Activated T-cell treated with anti-CD3 and anti-CD28 coated beads, Interleukin-2, amount 50 U/mL, for 24 hours (primary cell): ENCODE measurements at places on chromosomes 16 and 17.
A peak's percentile ranks its signal among the peaks of the same experiment; 100 is the strongest.

DNA sequence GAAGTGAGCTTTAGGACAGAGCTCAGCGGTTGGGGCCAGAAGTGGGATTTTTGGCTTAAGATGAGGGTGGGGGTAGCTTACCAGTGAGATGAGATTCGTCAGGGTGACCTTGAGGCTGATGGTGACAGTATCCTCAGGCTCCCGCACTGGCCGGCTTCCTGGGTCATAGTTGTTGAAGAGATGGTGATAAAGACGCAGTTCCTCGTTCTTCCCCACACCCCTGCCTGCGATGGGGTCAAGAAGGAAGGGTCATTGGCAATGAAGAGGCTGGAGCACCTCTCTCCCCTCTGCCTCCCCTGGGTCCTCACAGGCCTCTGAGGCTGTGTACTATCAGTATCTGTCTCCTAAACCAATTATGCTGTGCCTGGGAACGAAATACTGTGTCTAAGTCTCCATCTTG is 358 bp downstream of the CHRNE start:
- DNase-seq: no peak

GRCh38 chr17:49980703-49981197 is 11.8 kb downstream of the DLX4 start:
- no peak for DNase-seq

DNA sequence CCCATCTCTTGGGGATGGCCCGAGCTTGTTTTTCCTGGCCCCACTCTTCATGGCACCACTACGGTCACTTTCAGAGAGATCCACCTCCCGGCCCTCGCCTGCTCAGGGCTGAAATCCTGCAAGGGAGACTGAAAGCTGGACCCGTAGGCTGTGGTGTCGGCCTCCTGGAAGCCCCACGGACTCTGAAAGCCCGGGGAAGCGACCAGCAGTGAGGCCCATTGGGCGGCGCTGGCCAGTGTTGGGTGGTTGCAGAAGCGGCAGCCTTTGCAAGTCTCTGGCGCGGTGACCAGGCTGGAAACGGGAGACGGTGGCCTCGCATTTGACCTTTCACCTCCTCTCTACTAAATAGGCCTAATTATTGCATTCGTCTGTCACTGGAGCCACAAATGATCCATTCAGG is 186.0 kb upstream of the FOXF1 start:
- DNase-seq: no peak

GRCh38 chr17:77675411-77675810 is 283.1 kb upstream of the TNRC6C start:
- no peak for DNase-seq

DNA sequence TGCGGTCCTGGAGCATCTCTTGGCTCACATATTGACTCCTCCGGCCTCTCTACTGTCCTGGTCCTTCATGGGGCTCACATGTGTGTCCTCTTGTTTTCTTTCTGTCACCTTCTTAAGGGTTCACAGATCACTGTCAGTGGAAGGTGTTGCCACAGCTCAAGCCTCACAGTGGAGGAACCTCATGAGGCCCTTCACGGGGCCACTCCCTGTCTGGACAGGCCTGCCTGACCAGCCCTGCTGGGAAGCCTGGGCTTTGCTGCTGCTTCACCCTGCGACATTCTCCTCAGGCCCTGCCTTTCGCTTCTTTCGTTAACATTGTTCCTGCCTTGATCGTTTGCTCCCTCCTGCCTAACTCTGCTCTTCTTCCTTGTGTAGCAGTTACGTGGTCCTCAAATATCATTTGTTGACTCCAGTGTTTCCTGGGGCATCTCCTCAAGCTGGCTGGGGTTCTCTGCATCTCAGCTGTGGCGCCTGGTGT is 55.9 kb downstream of the WDR45B start:
- no peak for DNase-seq

GRCh38 chr16:87046235-87046634 is 271.0 kb downstream of the C16orf95 start:
- no peak for DNase-seq

DNA sequence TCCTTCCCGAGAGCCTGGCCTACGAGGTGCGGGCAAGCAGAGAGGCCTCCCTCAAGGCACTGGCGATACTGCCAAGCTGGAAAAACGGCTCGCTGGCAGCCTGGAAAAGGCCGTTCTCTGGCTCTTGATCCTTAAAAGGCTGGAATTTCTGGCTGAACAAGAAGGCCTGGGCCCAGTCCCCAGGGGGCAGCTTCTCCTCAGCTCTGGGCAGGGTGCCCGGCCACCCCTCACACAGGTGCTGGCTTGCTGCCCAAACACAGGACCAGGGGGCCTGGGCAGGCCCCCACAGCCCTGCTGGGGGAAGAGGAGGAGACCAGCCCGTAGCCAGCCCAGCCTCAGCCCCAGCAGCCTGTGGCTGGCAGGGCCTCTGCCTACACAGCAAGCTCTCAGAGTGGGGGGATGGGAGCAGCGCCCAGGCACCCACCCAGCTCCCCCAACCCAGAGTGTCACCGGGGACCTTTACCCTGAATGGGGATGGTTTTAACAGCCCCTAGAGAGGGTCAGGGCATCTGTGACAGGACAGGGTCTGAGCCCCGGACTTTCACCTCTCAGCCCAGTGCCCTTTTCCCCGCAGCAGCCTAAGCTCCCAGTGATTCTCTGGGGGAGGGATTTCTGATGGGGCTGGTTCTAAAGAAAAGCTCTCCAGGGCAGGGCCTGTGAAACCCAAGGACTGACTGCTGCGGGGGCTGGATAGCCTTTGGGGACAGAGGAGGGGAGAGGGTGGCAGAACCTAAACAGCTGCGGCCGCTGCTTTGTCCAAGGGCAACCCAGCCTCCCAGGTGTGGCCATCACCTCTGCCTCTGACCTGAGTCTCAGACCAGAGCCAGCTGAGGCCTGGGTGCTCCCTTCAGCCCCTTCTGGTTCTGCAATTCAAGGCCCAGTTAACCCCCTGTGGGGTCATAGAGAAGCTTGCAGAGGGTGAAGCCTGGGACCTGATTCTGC is 38.6 kb upstream of the TOB1 start:
- no peak for DNase-seq

DNA sequence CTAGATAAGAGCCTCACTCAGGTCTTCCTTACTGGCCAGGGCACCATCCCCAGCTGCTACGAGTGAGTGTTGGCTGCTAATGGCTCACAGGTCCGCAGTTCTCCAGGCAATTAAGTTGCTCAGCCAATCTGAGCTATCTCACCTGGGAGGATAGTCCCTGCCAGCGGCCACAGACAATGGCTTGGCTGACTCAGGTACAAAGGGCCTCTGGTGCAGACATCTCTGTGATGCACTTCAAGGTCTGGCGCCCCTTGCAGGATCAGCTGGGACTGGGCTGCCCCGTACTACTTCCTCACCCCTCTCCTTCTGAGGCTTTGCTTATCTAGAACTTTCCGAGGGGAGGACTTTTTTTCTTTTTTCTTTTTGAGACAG is 49.2 kb upstream of the EMP2 start:
- DNase-seq: no peak

- DNase-seq: peak; percentile 75
Observed at GRCh38 chr17:20121359-20122253, 112.4 kb downstream of the SPECC1 start.

DNA sequence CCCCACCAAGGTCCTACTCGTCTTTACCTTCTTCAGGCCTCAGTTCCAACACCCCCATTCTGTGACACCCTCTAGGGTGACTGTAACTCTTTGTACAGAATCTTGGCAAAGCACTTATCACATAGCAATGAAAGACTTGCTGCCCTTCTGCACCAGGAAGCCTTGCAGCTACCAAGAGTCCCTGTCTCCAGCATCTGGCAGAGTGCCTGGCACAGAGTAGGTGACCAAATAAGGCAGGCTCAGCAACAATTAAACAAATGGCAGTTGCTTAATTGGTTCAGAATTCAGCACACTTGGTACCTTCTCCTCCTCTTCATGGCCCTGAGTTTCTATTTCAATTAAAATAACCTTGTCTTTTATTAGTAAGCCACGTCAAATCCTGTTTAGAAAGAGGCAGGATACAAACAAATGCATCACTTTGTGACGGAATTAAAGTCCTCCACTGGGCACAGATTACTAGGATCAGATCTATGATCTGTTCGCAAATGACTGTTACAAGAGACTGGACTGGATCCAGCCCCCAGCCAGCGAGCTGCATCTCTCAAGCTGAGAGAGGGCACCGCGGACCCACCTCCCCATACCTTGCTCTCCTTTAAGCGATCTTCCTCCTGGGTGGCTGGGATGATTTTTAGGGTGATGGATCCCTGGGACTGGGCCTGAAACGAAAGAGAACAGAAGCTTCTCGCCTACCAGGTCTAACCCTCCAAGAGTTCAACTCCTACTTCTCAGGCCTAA is 9.4 kb downstream of the MPP3 start:
- no peak for DNase-seq

GRCh38 chr17:83037084-83037873 is 42.1 kb upstream of the METRNL start:
- DNase-seq: no peak

GRCh38 chr16:20867585-20867984 is 32.6 kb downstream of the DCUN1D3 start:
- DNase-seq: no peak

GRCh38 chr16:79801646-79802045 is 201.1 kb upstream of the MAF start:
- DNase-seq: no peak

GRCh38 chr16:24124291-24124690 is 131.8 kb upstream of the CACNG3 start:
- no peak for DNase-seq
